Esophagus squamous epithelium (tissue), 5 donors: ENCODE measurements at places on chromosomes 7 and 10.

DNA sequence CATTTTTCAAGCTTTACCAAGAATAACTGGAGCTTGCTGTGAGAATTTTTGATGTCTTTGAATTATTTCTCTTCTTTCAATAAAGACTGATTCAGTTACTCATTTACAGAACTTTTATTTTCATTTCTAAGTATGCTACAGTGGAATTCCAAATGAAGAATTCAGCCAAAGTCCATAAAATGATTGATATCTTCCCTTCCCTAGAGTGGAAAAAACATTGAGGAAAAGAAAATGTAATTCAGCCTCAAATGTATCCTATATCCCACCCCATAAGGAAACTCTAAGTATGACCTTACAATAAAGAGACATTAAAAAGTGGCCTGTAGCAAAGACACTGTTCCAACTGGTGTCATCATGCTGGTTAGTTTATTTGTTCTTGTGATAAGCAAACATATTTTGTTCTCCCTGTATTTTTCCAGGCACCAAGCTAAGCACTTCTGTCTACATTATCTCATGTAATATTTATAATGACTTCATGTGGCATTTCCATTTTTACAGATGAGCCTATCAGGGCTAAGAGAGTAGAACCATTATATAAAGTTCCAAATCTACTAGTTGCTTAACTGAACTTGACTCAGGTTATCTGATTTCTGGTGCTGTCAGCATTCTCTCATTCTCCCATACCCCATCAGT lies 450.4 kb downstream of the NEBL start:
- DNase-seq, result no peak

DNA sequence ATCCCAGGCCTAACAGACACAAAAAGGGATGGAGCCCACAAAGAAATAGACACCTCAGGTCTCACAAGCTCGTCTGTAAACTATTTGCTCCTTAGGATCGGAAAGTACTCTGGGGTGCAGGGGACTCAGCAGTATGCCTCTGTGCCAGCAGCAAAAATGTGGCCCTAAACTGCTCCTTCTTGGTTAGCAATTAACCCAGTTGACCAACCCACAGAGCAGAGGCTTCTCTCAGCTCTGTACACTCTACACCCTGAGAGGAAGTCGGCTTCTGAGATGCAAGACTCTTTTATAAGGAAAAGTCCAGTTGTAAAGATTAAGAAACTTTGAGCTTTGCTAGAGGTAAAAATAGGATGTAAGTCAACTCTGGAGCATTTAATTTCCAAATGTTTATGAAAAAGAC lies 156.3 kb upstream of the PRSS58 start:
- no peak for DNase-seq

DNA sequence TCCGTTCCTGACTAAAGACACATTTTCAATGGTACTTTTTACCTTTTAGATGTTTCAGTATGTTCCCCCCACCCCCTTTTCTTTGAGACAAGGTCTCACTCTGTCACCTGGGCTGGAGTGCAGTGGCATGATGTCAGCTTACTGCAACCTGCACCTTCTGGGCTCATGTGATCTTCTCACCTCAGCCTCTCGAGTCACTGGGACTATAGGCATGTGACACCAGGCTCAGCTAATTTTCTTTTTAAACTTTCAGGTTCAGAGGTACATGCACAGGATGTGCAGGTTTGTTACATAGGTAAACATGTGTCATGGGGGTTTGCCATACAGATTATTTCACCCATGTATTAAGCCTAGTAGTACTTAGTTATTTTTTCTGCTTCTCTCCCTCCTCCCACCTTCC lies 99.3 kb upstream of the RPA3 start:
- DNase-seq, result no peak

DNA sequence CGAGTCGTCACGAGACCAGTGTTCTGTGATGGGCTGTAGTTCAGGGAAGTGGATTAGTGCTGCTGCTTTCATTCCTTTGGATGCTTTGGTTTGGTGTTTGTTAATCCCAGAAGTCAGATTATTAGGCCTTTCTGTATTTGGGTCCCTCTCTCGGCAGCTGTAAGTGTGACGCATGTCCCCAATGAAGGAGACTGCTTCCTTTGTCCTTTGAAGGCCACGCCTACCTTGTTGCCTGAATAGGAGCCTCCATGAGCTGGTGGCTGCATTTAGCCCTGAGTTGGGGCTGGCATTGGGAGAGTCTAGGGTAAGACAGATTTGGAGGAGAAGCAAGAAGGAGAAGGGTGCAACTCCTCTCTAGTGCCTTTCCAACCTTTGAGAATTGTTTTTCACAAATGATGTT lies 34.5 kb downstream of the DOCK1 start:
- no peak for DNase-seq

DNA sequence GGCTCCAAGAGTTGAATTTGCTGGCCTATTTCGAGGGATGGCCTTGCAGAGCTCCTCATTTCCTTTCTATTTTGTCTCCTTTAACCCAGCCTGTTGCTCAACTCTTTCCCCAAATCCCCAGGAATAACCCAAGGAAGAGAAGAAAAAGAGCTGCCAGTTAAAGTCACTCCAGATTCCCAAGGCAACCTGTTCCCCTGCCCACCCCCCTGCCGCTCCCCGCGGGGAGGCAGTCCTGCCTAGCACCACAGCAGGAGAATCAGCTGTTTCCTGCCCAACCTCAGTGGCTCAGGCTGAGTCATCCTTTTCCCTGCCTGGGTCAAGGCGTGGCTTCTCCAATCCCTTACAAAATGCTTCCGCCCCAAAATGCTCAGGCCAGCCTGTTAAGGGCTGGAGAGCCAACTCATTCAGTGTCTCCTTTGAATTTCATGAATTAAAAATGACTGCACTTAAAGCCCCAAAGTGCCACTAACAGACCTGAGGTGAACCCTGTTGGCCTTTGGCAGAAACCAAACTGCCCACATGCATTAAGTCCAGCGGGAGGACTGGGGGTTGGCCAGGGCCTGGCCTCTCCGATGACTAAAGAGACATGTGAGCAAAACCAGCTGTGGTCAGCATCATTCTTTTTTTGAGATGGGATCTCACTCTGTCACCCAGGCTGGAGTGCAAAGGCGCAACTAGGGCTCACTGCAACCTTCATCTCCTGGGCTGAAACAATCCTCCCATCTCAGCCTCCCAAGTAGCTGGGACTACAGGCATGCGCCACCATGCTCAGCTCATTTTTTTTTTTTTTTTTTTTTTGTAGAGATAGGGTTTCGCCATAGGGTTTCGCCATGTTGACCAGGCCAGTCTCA lies 83.2 kb upstream of the KIF5B start:
- peak; percentile 31 for DNase-seq

- DNase-seq, result no peak
These were observed 575.0 kb upstream of the MGMT start for GRCh38 chr10:128892005-128892404.

DNA sequence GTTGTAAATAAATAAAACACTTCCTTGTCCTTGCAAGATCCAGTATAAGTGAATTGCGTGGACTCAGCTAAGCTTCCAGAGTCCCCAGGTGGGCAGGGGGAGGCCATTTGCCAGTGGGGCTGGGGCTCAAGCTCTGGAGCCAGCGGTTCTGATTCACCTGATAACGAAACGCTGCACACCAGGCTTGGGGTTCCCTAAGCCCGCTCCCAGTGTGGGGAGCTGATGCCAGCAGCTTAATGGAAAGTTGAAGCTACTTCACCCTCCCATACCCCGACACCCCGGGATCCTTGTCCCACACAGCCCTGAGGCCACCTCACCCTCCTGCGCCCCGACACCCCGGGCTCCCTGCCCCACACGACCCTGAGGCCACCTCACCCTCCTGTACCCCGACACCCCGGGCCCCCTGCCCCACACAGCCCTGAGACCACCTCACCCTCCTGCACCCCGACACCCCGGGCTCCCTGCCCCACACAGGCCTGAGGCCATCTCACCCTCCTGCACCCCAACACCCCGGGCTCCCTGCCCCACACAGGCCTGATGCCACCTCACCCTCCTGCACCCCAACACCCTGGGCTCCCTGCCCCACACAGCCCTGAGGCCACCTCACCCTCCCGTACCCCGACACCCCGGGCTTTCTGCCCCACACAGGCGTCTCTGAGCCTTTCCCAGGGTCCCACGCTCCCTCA lies 30.8 kb downstream of the FKBP6 start:
- no peak for DNase-seq

GRCh38 chr7:138924501-138925225 lies 56.5 kb downstream of the KIAA1549 start:
- no peak for DNase-seq

DNA sequence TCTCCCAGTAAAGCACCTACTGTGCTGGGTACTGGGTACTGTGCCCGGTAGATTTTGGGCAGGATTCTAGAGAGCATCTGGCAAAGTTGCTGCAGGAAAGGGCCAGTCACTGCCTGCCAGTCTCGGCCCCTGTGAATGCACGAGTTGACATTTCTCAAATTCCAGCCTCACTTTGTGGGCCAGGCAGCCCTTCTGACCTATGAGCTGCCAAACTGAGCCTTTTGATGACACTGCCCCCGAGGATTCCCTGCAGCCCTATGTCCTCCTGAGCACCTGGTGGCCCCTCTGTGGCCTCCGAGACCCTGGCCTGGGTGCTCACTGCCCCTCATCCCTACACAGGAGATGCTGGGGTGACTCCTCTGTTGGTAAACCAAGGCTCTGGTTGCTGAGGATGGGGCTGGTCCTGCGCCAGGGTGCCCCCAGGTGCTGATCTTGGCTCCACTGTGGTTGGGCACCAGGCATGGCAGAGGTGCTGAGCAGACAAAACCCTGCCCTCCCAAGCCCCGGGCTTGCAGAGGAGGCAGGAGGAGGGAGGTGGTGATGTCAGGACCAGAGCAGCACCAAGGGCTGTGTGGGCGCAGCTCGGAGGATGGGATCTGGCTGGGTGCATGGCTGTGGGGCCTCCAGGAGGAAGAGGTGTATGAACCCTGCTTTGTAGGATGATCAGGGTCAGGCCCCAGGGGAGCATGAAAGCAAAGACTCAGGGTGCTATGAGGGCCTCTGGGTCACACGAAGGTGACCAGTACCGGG lies 16.2 kb downstream of the LHPP start:
- DNase-seq, result no peak

GRCh38 chr7:52344015-52344414 lies 691.4 kb upstream of the POM121L12 start:
- DNase-seq, result no peak

DNA sequence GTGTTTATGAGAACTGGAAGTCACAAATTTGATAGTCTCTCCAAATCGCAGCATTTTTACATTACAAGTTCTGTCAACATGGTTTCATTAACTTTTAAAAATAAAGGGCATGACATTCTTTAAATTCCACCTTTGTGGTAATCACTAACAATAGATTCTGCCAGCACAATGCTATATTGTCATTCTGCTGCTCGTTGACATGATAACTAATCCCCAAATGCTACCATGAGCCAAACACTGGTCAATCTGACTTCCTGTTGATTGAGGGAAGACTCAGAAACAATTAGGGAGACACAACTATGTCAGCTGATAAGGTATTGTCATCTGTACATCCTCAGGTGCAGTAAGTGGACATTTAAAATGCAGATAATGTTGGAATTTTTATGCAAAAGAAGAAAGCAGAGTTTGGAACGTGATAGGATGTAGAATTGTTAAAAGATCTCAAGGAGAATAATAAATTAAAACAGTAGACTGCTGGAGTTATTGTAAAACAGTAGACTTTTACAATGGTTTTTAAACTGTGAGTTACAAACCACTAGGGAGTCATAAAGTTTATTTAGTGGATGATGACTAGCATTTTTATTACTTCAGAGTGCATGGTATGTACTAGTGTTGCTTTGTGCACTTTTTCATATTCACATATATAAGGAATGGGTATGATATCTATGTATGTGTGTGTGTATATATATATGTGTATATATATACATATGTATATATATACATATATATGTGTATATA lies 126.4 kb upstream of the DKK1 start:
- no peak for DNase-seq

DNA sequence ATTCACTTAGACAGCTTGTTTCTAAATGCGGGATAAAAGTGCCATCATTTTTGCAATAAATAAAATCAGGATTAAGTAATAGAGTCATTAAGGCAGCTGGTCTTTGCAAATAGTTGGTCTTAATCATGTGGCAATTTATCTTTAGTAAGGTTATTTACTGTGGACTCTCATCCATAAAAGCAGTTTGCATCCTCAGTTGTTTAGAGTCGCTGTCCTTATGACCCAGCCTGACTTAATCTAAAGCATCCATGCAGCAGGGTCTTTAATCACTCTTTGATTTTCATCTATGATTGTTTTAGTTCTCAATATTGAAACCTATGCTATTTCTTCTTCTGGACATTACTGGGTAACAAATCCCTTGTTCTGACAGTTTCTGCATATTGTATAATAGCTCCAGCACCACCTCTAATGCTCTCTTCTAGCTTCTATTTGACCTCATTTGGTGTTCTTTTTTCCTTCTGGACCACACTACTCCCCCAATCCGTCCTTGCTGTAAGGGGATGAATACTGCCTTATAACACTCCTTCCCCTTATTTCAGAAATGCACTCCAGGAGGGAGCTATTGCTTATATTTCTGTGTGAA lies 95.0 kb downstream of the CD36 start:
- DNase-seq, result no peak

- DNase-seq, result no peak
These were observed 216.3 kb downstream of the CHCHD3 start for GRCh38 chr7:132865366-132866143.

DNA sequence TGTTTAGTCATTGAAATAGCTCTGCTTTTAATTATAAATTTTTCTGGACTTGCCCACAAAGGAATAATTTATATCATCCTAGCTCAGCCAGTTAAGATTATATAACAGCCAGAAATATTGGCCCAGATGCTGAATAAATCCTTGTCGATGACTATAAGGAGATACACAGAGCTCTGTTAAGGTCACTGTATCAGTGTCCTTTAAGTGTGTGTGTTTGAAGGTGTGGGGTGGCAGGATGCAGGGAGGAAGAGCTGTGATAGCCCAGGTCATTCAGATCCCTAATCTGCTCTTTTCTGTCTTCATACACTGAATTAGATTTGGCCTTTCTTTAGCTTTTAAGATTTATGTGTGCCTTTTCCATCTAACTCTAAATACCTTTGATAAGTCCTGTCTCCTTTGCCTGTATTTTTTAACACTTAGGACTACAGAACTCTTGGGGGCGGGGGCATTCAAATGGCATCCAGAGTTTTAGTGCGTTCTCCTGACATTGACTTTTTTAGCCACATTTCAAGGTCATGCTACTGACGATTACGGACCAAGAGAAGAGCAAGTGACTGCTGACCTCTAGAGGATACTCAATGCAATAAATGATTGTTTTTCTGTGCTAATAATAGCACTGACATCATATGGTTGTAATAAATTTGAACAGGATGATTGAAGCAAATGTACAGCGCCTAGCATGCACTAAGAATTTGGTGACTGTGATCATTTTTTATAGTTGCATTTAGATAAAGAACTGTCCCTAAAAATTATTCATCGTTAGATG lies 172.3 kb downstream of the CACNB2 start:
- no peak for DNase-seq

GRCh38 chr10:124342136-124342820 lies 76.4 kb downstream of the OAT start:
- no peak for DNase-seq
